Astrocyte (in vitro differentiated cells and primary cell): ENCODE measurements at places on chromosomes 11 and 22. TPM values are rescaled to one million over a fixed set of nuclear protein-coding genes. Genes with fewer than 3 reads are reported as not detected.
A peak's percentile ranks its signal among the peaks of the same experiment; 100 is the strongest.

GRCh38 chr22:37751449-37752188 is 54.8 kb downstream of the TRIOBP start:
- DNase-seq = no peak
- H3K27ac ChIP-seq = peak overlapping the region; percentile 69
- H3K4me3 ChIP-seq = no peak overlapping the region

- no peaks in the 10 kb centered on the region for H3K36me3 ChIP-seq
- H3K4me1 ChIP-seq = no peaks in the 10 kb centered on the region
- no peak for DNase-seq
- H3K4me3 ChIP-seq = no peak overlapping the region
- no peak overlapping the region for H3K27ac ChIP-seq
Observed at GRCh38 chr11:2708151-2708581, 8.4 kb upstream of the KCNQ1OT1 start.

LRRN4CL gene
- total RNA-seq = 0.17 and 0.43 TPM in 2 replicates

- no peaks in the 10 kb centered on the region for H3K27me3 ChIP-seq
- H3K4me1 ChIP-seq = no peaks in the 10 kb centered on the region
- no peak overlapping the region for H3K27ac ChIP-seq
- DNase-seq = no peak
- H3K36me3 ChIP-seq = no peaks in the 10 kb centered on the region
- H3K4me3 ChIP-seq = no peak overlapping the region
Observed at GRCh38 chr11:126695293-126695692, 305.3 kb downstream of the KIRREL3 start.

DNA sequence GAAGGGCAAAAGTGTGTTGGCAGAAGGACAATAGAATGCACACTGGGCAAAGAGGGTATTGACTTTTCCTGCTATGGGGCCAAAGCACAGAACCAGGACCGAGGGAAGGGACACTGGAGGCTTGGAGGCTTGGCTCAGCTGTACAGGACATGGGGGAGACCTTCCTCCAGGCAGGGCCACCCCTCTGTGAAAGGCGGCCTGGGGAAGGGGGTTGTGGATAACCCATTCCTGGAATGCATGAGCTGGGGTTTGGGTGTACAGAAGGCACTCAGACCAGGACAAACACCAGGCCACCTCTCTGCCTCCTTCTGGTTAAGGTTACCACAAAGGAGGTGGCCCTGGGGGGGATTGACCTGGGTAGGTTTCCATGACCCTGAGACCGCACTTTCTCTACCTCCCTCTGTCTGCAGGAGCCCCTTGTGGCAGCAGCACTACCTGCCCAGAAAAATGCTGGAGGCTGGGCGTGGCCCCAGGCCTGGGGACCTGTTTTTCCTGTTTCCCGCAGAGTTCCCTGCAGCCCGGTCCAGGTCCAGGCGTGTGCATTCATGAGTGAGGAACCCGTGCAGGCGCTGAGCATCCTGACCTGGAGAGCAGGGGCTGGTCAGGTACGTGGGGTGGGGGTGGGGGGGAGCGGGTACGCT is 9.6 kb downstream of the P2RY2 start:
- no peak overlapping the region for H3K27ac ChIP-seq
- no peaks in the 10 kb centered on the region for H3K27me3 ChIP-seq
- no peaks in the 10 kb centered on the region for H3K4me1 ChIP-seq
- DNase-seq = no peak
- no peaks in the 10 kb centered on the region for H3K36me3 ChIP-seq

DNA sequence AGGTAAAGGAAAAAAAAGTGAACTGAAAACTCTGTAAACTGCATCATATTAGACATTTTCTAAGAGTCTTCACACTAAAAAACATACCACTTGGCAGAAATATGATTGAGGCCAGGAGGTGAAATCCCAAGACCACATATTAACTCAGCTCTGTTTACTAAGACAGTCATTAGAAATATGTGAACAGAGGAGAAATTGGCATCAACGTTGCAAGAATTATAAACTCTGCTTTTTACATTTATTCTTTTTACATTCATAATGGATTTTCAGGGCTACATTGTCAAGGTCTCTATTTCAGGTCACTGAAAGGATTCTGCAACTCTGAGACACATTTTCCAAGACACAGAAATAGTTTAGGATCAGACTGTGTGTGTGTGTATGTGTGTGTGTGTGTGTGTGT is 1364.0 kb downstream of the LRRC4C start:
- no peak for DNase-seq
- no peaks in the 10 kb centered on the region for H3K4me1 ChIP-seq
- H3K27ac ChIP-seq = no peak overlapping the region
- H3K27me3 ChIP-seq = no peaks in the 10 kb centered on the region

XKR3 gene
- not detected in 2 replicates for total RNA-seq

ARHGAP8 gene
- 1.3 and 2.8 TPM in 2 replicates for total RNA-seq

GRCh38 chr11:110098645-110099044 is 5.5 kb downstream of the ZC3H12C start:
- no peak overlapping the region for H3K27ac ChIP-seq
- H3K4me1 ChIP-seq = no peaks in the 10 kb centered on the region
- H3K36me3 ChIP-seq = no peaks in the 10 kb centered on the region
- H3K4me3 ChIP-seq = no peak overlapping the region

GRCh38 chr11:76793391-76794291 is 10.5 kb downstream of the TSKU start:
- no peak overlapping the region for H3K4me3 ChIP-seq
- H3K27ac ChIP-seq = no peak overlapping the region
- H3K27me3 ChIP-seq = no peaks in the 10 kb centered on the region
